Caki2 (cell line): ENCODE measurements at places on chromosomes 16 and 17.
A peak's percentile ranks its signal among the peaks of the same experiment; 100 is the strongest.

DNA sequence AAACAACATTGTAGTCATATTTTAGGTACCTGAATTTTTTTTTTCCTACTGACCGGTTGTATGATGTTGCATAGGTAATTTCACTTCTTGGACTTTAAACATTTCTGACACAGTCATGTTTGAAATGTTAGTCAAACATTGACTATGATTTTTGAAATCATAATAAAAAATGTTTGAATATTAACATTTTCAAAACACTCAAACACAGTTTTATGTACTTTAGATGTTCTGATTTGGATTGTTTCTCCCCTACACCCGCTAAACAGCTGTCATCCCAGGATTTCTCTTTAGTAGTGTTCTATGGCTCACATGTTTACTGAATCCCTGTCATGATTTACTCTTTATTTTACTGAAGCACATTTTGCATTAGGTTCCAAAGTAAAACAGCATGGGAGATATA lies 102.9 kb upstream of the NPEPPS start:
- DNase-seq: no peak

- DNase-seq: no peak
Observed at GRCh38 chr17:17346428-17347233, 43.5 kb downstream of the NT5M start.

GRCh38 chr16:31009894-31010584 lies 399 bp downstream of the STX1B start:
- DNase-seq: no peak

- DNase-seq: no peak
Observed at GRCh38 chr16:70735141-70735979, 49.5 kb upstream of the MTSS2 start.

- no peak for DNase-seq
Observed at GRCh38 chr17:48269209-48269608, 160.8 kb downstream of the SKAP1 start.

- peak; percentile 69 for DNase-seq
Observed at GRCh38 chr17:81553616-81554181, 1.5 kb upstream of the FAAP100 start.

DNA sequence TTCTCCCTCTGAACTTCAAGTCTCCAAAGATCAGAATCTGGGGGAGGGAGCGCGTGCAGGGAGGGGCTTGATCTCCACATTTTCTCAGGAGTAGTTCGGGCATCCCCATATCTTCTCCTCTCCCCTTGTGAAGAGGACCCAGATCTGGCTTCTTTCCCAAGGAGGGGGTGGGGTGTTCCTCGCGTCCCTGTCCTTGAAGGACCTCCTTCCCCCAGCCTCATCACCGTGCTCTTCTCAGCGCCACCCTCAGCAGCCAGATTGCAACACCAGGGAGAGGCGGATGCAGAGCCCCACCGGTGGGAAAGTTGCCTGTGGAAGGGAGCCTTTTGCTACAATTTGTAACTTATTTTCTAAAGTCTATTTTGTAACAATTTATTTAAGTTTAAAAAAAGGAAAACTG lies 5.7 kb downstream of the PRSS53 start:
- no peak for DNase-seq

DNA sequence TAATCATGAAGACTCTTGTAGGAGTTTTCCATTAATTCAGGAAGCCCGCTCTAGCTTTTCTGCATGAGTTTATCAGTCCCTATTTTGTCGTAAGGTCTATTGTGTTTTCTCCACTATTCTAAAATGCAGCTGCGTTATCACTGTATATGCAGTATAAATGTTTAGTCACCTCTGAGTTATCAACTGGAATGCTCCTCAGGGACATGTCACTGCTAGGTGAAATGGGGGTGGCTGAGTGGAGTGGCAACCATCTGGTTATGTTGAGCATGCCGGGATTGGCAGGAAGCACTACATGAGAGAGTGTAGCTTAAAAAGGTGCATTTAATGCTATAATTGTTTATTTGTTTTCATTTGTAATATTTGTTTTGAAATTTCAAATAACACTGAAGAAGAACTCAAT lies 285.2 kb upstream of the ELAC2 start:
- DNase-seq: no peak

- no peak for DNase-seq
Observed at GRCh38 chr17:28467456-28468025, 5.9 kb upstream of the SLC13A2 start.

DNA sequence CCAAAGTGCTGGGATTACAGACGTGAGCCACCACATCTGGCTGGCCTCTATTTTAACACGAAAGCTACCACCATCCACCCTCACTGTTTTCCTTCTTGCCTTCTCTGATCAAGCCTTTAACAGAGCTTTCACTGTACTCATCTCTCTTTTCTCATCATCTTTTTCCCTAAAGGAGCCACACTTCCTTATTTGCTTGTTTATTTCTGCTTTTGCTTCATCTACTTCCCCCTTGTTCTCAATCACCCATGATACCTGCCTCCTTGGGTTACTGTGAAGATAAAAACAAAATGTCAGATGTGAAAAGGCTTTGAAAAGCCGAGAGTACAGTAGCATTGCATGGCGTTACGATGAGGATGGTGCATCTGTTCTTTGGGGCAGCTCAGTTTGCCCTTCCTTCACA lies 79.9 kb downstream of the ZNF18 start:
- DNase-seq: no peak

GRCh38 chr17:71286625-71287024 lies 834.2 kb upstream of the SOX9 start:
- no peak for DNase-seq

DNA sequence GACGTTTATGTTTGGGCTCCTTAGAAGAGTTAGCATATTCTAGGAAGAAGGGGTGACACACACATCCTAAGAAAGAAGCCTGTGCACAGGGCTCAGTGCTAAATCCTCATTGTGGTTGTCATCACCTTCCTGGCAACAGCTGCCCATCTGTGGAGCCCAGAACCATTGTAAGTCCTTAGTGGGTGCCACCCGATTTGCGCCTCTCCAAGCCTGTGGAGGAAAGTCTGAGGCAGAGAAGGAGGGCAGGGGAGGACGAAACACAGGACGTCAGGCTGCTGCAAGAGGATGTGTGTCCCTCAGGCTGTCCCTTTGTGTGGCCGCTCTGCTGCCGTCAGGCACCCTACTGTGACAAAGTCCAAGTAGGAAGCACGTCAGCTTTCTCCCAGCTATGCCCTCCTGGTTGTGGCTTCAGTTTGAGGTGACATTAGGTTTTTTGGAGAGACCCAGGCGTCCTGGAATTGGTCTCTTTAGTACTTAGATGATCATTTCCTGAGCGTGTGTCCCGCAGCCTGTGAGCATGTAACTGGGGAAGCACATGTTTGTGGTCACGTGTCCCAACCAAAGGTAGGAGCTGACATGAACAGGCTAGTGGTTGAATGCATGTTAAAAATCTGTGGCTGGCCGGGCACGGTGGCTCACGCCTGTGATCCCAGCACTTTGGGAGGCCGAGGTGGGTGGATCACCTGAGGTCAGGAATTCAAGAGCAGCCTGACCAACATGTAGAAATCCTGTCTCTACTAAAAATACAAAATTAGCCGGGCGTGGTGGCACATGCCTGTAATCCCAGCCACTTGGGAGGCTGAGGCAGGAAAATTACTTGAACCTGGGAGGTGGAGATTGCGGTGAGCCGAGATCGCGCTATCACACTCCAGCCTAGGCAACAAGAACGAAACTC lies 10.7 kb downstream of the CLUAP1 start:
- no peak for DNase-seq

DNA sequence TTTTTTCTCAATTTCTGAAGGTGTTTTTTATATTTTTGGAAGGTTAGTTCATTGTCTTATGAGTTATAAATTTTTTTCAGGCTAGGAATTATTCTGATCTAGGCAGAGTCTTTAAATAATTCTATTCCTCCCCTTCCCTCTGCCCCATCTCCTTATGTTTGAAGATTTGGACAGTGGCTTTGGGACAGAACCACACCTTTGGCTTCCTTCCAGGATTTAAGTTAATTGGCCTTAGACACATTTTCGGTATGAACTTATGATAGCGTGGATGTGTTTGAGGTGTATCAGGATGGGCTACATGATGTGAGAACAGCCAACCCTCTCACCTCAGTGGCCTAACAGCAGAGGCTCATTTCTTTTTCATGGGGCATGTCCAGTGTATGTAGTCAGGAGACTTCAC lies 24.3 kb downstream of the EPN2 start:
- DNase-seq: no peak

GRCh38 chr17:78001182-78001581 lies 42.7 kb downstream of the TNRC6C start:
- no peak for DNase-seq

- DNase-seq: no peak
Observed at GRCh38 chr17:56186222-56186786, 33.0 kb downstream of the ANKFN1 start.

- no peak for DNase-seq
Observed at GRCh38 chr16:56547120-56547948, 17.5 kb upstream of the MT4 start.

- no peak for DNase-seq
Observed at GRCh38 chr17:42653179-42654124, 5.6 kb upstream of the TUBG2 start.

DNA sequence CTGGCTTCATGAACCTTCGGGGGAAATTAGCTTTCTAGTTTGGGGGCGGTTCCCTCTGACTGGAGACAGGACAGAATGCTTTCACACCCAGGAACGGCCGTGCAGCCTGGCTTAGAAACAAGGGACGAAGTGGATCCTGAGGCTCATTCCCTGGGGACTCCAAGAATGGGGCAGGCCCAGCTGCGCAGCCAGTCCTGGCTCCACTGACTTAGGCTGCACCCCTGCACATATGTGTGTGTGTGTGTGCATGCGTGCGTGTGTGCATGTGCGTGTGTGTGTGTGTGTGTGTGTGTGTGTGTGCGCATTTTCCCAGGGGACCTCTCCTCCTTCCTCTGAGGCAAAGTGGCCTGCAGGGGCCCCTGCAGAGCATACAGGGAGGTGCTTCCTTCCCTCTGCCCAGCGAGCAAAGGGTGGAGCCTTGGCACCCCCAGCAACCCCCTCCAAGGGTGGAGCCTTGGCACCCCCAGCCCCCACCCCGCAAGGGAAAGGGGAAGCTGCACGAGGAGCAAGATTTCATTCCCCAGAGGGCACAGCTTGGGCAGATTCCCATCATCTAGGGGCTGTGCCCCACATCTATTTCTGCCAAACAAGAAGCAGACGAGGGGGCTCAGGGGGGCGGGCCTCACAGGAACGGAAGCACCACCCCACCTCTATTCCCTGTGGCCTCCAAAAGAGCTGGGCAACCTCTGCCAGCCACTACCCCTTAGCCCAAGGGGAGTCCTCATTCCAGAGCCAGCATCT lies 97.6 kb upstream of the CBX4 start:
- DNase-seq: no peak

DNA sequence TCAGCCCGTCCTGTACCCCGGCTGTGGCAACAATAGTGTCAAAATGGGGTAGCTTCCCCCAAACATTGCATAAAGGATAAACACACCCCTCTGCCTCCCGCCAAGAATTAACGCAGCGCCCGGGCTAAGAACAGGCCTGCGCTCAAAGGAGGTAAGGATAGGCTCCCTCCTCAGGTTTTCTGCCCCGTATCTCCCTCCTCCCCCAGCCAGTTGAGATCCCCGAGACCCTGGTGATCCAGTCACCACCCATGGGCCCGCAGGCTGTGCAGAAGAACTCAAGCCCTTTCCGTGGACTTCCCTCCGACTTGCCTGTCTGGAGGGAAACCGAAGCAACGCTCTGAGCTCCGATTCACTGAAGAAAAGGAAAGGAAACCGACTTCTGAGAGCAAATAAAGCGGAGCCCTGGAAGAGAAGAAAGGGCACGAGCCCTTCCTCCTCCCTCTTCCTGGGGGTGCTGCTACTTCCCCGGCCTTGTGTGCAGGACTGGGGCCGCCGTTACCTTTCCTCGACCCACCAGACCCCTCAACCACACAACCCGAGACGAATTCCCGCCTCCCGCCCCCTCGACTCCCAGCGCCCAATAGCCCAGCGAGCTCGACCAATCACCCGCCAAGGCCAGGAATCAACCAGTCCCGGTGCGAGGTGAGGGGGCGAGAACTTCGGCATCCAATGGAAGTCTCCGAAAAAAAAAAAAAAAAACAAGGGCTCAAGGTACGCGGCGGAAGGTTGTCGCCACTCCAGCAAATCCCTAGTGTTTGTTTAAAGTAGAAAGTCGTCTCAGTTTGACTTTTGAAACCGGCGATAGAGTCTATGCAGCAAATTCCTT lies at the start of gene BRIP1:
TSS of gene BRIP1 (minus strand) at position 554 of the 826 bp plus-strand sequence. CDS start 1,989 bp downstream, outside the sequence.
- peak; percentile 95 for DNase-seq
